ENCODE measurements at places on chromosomes 7 and 10.

DNA sequence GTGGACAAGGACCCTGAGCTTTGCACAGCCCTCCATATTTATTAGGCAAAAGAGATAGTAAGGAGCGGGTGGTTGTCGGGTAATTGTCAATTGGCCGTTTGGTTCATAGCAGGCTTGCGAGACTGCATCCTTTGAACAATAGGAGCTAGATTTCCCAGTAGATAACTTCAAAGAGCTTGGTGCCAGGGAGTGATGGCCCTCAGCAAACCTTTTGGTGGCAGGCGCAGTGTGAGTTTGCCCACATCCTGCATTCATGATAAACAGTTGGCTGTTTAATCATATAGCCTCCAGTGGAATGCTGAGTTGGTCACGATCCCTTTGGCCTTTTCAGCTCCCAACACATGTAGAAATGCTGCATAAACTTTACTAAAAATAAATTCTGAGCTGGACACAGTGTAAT, 156.9 kb downstream of the AKR1D1 start:
- no peak for DNase-seq

DNA sequence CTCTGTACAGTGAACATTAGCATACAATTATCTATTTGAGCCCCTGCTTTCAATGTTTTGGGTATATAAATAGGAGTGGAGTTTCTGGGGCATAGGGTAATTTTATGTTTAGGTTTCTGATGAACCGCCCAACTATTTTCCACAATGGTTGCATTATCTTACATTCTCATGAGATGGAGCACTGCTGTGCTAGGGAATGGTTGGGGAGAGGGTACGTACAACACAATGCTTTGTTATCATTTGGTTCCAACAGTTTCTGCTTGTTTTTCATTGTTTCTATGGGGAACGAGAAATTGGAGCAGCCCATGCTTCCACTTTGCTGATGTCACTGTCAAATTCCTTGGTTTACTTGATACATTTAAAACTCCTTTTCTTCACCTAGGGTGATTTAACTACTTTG, 1115.3 kb downstream of the REEP3 start:
- no peak for DNase-seq

DNA sequence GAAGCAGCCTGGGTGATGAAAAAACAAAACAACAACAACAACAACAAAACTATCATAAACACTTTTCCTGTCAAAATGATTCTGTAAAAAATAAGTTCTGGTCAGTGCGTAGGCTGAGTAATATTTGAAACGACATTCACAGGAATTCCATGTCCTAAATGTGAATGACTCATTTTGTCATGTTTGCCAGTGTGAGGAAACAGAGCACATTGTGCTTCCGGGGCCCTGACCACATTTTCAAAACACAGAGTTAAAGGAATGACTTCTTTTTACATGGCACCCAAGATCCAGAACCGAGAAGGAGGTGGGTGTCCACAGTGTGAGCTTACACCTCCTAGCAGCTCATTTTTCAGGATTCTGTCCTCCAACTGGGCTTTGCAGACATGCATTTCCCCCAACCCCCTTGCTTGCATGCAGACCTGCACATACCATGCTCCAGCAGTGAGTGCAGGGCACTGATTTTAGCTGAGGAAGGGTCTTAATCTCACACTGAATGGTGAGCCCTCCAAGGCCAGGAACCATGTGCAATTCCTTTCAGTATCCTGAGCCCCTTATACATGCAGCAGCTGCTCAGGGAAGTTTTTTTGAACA, 3.0 kb downstream of the CLRN3 start:
- no peak for DNase-seq

DNA sequence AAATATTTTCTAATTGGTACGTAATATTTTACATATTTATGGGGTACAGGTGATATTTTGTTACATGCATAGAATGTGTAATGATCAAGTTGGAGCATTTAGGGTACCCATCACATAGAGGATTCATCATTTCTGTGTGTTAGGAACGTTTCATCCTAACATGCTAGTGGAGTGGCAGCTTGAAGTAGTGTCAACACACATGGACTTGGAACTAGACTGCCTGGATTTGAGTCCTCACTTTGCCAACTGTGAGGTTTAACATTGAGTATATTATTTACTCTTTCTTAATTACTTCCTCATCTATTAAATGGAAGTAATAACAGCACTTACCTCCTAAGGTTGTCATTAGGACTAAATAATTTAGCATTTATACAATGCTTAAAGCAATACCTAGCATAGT, 241.9 kb downstream of the PLXDC2 start:
- DNase-seq = no peak

GRCh38 chr10:63164166-63164623, 31.1 kb downstream of the NRBF2 start:
- no peak for DNase-seq

- DNase-seq = no peak
Observed at GRCh38 chr10:131730771-131731497, 169.9 kb upstream of the PPP2R2D start.

DNA sequence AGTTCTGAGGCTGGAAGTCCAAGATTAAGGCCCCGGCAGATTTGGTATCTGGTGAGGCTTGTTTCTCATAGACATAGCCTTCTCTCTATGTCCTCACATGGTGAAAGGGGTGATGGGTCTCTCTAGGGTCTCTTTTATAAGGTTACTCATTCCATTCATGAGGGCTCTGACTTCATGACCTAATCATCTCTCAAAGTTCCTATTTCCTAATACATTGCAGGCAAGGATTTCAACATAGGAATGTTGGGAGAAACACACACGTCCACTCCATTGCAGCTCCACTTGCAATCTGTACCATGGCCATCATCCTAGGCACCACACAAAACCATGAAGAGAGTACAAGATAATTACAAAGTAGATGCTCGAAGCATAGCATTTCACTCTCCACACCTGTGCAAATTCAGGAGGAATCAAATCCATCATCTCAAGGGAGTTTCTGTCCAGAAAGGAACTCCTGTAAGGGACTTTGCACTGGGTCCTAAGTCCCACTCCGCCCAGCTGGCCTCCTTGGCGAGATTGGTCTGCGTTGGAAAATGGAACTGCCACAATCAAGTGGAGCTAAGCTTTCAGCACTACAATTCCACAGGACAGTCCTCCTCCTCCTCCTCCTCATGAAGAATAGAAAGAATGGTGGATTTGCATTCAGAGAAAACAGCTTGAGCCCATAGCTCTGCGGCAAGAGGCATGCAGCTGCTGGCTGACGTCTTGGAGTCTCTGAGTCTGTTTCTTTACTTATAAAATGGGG, 8.8 kb downstream of the DDC start:
- no peak for DNase-seq

DNA sequence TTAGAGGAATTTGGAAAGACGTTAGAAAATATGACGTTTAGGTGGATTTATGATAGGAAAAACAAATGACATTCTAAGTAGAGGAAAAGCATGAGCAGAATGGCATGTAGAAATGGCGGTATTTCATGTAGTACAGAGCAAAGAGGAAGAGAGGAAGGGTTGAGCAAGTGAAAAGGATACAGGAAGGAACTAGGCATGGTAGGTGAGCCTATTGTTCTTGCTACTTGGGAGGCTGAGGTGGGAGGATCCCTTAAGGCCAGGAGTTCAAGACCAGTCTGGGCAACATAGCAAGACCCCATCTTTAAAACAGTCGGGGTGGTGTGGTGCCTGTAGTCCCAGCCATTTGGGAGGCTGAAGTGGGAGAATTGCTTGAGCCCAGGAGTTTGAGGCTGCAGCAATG, 1.2 kb downstream of the GTPBP10 start:
- peak; percentile 16 for DNase-seq

GRCh38 chr7:140923358-140924006, 1.2 kb downstream of the BRAF start:
- no peak for DNase-seq

GRCh38 chr7:84674236-84674913, 479.8 kb upstream of the SEMA3A start:
- DNase-seq = no peak

GRCh38 chr7:47358944-47359588, 222.8 kb downstream of the TNS3 start:
- DNase-seq = no peak

DNA sequence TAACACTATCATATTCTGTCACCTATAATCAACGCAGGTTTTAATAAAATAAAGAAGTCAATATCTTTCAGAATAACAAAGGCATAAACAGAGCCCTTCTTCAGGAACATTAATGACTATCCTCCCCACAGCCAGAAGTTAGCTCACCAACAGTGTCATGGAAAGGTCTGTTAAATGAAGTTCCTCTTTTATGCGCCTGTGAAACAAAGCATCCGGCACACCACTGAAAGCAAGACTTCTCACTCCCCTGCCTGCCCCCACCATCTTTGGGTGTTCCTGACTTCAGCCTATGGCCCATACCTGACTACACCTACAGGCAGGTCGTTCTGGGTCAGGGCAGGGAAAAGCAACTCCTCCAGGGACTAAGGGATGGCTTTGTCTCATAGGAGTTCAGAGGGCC, 205.4 kb downstream of the FANK1 start:
- DNase-seq = no peak

DNA sequence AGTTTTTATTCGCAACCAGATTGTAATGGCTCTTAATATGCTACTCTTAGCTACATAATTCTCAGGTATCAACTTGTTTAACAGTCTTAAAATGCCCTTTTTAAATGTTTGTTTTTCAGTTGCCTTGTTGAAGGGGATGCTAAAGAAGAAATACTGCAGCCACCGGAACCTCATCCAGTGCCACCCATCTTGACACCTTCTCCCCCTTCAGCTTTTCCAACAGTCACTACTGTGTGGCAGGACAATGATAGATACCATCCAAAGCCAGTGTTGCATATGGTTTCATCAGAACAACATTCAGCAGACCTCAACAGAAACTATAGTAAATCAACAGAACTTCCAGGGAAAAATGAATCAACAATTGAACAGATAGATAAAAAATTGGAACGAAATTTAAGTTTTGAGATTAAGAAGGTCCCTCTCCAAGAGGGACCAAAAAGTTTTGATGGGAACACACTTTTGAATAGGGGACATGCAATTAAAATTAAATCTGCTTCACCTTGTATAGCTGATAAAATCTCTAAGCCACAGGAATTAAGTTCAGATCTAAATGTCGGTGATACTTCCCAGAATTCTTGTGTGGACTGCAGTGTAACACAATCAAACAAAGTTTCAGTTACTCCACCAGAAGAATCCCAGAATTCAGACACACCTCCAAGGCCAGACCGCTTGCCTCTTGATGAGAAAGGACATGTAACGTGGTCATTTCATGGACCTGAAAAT, 69.5 kb upstream of the RSBN1L start:
- no peak for DNase-seq

All from NAMALWA (cell line).